Coronary artery (tissue), 2 donors: ENCODE measurements at places on chromosomes 11 and 22.

- DNase-seq, result no peak
These were observed 1.4 kb upstream of the LTBP3 start for GRCh38 chr11:65559535-65559934.

DNA sequence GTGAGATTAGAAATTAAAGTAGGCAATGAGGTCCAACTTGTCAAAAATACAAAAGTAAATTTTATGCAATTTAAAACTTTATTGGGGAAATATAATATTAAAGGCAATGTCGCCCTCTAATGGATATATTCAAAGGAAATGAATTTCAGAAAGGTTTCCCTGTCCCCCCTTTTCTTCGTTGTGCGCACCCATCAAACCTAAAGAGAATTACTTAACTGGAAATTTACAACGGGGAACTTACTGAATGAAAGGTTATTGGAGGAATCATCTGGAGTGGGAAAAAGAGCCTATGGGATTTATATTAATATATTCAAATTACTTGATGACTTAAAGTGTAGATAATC lies 1.7 kb upstream of the ABTB2 start:
- DNase-seq, result no peak

- DNase-seq, result peak; percentile 55
These were observed 2.5 kb downstream of the ROBO3 start for GRCh38 chr11:124867700-124868099.

- no peak for DNase-seq
These were observed 41.9 kb downstream of the MED15 start for GRCh38 chr22:20549232-20549841.

DNA sequence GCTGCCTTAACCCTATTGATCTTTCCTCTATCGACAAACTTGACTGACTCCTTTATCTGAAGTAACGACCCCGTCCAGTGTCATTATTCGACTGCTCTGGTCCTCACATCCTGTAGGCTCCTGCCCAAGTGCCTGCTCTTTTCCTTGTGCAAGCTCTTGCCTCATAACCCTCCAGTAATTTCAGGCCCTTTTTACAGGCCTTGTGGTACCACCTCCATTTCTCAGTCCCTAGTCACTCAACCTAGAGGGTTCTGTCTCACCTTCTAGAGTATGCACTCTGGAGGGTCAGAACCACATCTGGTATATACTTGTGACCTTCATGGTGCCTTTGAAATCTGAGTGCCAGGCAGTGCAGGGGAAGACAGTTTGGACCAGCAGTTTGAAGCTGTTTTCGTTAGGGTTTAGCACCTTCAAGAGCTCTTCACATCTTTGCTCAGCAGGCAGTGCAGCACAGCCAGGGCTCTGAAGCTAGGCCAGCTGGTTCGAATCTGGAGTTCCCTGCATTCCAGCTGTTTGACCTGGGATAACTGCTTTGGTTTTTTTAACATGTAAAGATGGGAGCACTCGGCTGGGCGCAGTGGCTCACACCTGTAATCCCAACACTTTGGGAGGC lies 11.2 kb downstream of the SNRPD3 start:
- no peak for DNase-seq

- no peak for DNase-seq
These were observed 314.0 kb downstream of the NTM start for GRCh38 chr11:131684111-131685060.
